ENCODE measurements at places on chromosomes 1 and 21. TPM values are rescaled to one million over a fixed set of nuclear protein-coding genes. Genes with fewer than 3 reads are reported as not detected.

DNA sequence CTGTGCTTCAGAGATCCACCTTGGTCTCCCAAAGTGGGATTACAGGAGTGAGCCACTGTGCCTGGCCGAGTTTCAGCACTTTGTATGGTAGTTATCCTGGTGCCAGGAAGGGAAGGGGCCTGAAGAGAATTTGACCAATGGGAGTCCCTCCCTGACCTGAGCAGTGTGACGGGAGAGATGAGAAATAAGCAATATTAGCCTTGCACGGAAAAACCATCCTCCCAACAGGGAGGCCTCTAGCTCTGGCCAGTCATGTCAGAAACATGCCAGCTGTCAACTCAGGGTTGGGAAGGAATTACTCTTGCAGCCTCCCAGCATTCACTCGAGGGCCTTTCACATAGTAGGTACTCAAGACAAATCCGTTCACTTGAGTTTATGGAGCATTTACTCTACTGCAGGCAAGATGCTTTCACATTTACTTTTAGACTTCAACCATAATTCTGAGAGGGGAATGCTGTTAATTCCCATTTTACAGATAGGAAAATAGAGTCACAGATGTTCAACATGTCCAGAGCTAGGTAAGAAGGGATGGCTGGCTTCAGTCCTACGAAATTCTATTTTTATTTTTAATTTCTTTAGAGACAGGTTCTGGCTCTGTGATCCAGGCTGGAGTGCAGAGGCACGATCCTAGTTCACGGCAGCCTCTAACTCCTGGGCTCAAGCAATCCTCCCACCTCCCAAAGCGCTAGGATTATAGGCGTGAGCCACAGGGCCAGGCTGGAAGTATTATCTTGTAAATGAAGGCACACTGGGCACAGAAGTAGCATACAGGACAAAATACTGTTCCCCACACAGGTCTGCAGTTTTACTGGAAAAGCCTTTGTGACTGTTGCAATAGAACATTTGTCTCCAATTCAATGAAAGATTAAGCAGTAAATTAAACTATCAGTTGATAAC is 3.2 kb upstream of the ATP13A2 start:
- DNase-seq = no peak

GRCh38 chr21:24050231-24050630 is 1557.0 kb downstream of the MRPL39 start:
- DNase-seq = no peak

- DNase-seq = peak; percentile 52
Observed at GRCh38 chr1:50976890-50977574, 7.0 kb downstream of the CDKN2C start.

GRCh38 chr1:182699393-182700350 is 15.3 kb upstream of the RGS8 start:
- DNase-seq = no peak

GRCh38 chr1:32115496-32115895 is 7.6 kb downstream of the KPNA6 start:
- no peak for DNase-seq

DNA sequence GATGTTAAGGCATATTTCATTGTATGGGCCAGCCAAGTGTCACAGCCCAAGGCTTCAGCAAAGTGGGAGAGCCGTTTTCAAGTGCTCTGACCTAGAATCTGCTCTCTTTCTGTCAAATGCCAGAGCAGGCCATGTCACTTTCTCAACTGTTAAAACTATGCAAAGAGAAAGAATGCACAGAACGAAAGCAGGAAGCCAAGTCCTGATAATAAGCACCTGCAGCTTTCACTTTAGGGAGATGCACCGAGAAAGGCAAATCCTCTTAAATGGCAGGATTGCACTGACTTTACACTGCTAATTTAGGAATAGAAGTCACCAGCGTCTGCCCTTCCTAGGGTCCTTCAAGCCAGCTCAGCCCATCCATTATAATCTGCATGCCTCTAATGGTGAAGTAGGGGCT is 49.2 kb upstream of the NTPCR start:
- no peak for DNase-seq

DNA sequence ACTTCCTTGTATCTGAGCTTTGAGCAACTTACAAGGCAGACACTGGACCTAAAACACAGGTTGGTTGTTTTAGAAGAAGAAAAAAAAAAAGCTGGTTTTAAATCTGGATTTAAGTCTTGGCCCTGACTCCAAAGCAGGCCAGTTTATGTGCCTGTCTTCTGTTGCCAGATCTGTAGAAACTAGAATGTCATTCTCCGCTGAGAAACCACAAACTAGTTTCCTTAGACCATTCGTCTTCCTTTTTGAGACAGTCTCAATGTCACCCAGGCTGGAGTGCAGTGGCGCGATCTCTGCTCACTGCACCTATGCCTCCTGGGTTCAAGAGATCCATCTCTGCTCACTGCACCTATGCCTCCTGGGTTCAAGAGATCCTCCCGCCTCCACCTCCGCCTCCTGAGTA is 33.9 kb downstream of the APP start:
- DNase-seq = no peak

DNA sequence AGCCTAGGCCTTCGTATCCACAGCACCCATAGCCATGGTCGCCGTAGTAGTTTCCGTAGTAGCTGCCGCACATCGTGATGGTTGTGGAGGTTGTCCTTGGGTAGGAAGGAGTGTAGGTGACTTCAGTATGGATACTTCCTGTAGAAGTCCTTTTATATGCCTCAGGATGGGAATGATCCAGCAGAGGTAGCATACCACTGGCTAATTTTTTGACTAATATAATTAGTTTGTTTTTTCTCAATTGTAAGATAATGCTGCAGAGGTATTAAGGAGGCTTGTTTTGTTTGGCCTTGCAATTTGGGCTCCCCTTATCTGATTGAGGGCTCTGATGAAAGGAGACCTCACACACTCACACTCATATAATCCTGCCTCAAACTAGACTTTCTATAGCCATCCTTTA is at the start of gene KRTAP6-2:
Gene KRTAP6-2, minus strand, starts transcription at position 101 of the 400 bp plus-strand sequence. Its CDS starts 28 bp downstream, at position 73.
- no peak for DNase-seq

GRCh38 chr1:162562470-162562828 is 927 bp downstream of the UAP1 start:
- DNase-seq = peak; percentile 80

DNA sequence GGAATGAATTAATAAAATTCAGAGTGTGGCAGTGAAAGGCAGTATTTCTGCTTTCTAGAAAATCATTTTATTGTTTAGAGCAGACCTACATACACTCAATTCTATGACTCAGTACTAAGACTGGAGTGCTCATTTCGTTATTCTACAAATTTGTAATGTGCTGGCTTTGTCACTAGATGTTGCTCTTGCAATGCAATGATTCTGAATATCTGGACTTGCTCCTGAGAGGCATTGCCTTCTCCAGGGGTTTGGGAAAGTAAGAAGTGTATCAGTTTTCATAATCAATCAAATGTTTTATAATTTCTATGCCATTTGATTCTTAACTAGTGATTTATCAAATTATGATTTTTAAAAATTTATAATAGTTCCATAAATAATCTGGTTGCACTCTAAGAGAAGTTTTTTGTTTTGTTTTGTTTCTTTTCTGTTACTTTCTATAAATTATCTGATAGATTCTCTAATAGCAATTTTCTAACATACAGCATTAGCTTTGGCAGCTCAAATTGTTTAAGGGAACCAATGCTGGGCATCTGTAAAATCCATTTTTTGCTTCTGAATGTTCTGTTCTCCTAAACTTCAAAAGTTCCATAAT is 280.5 kb upstream of the SGIP1 start:
- peak; percentile 88 for DNase-seq

DNA sequence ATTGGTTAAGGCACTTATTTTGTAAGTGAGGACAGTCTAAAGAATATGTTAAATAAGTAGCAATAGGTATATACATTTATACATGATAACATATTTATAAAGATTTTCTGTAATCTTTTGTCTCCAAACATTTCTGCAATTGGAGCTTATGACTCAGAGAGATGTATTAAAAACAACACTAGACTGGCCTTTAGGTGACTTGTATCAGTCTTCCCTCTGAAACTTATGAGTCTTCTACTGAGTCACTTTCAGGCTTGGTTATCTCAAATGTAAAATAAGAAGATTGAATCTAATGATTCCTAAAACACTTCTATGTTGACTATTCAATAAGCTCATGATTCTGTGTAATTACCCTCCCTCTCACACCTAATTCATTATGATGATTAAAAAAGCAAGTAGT is 672.6 kb upstream of the NEGR1 start:
- DNase-seq = peak; percentile 44

The CDK11A gene
- 11.6 TPM for total RNA-seq

DNA sequence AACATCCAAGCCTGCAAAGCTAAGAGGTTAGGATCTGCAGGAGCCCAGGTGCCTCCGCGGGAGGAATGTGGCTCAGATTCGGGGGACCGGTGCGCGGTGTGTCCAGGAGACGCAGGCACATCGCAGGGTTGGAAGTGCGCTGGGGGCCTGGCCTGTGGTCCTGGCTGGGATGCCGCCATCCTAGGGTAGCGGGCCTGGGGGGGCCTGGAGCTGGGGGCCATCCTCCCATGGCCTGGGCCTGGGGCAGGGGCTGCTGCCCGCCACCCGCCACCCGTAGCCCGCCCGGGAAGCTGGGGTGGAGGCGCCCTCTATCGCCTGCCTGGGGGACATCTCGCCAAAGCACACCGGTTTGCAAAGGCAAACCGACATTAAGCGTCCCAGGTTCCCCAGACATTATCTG is 170.6 kb upstream of the ARHGEF16 start:
- peak; percentile 20 for DNase-seq

- peak; percentile 72 for DNase-seq
Observed at GRCh38 chr1:62841587-62842169, 57.7 kb downstream of the ATG4C start.

DNA sequence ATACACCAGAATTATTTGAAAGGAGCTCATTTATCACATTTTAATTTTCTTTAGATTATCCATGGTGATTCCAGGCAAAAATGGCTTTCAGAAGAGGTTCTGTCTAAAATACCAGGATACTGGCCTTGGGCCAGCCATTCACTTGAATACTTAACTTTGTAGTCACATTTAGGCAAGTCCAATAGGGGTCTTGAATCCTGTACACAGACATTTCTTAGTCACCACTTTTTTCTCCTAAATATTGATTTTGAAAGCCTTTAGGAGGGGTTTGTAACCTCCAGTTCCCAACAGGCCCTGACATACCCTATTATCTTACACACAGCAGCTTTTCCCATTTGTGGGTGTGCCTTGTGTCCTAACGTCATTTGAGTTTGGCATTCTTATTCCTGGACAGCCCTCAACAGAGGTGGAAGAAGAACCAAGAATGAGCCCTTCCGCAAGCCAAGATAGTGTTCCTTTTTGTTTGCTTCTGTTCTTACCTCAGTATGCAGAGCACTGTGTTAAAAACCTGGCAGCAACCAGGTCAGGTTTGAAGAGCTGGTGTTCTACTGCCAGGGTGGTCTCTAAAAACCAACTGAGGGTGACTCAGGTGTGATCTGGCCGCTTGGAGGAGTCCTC is 19.5 kb downstream of the MAP3K7CL start:
- DNase-seq = peak; percentile 64

GRCh38 chr1:156860628-156861423 is at the start of gene NTRK1:
TSS of gene NTRK1 (plus strand) at chr1:156860865. CDS start at chr1:156860935, 70 bp downstream.
- peak; percentile 38 for DNase-seq

Measured in PC-3 (cell line).